RWPE2 (cell line): ENCODE measurements at places on chromosomes 7 and 10.
A peak's percentile ranks its signal among the peaks of the same experiment; 100 is the strongest.

DNA sequence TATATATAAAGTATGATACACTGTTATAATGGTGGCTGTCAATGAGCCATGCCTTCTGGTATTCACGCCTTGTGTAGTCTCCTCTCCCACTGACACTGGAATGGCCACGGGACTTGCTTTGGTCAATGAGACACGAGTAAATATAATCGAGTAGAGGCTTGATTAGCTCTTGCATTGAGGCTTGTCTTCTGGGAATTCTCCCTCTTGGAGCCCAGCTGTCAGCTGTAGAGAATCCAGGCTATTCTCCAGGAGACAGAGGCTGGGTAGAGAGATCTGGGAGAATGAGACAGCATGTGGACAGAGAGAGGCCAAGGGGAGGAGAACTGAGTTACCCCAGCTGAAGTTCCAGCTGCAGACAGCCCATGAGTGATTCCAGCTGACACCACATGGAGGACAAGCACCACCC, 25.2 kb upstream of the PLCE1 start:
- DNase-seq: no peak
- H3K36me3 ChIP-seq: no peaks in the 10 kb centered on the region
- no peaks in the 10 kb centered on the region for H3K4me1 ChIP-seq
- H3K27me3 ChIP-seq: no peaks in the 10 kb centered on the region
- H3K27ac ChIP-seq: no peak overlapping the region

DNA sequence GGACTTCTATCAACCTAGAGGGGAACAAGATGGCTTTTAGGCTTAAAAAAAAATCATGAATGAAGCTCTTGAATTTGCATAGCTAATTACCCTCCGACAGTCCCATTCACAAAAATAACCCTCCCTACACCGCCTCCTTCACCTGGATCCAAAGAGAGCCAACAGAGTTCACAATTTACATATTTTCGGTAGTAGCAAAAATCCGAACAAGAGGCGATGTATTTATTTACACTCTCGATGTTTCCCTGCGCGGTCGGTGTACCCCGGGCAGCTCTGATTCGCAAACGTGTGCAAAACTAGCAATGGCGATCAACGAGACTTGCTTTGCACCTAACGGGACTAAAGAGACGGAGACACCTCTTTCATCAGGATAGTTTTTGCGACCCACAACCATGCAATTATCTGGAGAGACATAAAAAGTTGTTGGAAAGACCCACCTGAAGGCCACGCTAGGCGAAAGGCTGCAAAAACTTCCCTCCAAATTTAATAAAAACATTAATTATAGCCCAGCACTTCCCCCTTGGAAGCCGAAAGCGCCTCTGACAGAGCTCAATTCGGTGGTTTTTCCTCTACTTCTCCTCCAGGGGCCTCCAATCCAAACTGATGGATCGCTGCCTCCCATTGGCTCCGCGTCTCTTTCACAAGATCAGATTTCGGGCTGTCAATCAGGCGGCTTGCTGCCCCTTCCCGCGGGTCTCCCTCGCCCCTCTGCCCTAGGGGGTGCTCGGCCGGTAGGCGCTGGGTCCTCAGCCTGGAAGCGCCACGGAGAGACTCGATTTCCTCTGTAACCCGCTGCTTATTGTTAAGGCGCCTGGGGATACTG, at the start of gene ETV1:
ETV1 (minus strand) TSS at position 541 of the 823 bp plus-strand sequence. CDS start 614 bp downstream, outside the sequence.
- peak within 1 kb of the TSS; percentile 74 for H3K4me3 ChIP-seq
- H3K4me1 ChIP-seq: peaks cover 15% of the 10 kb centered on the region
- no peaks in the 10 kb centered on the region for H3K27me3 ChIP-seq
- H3K27ac ChIP-seq: peak within 1 kb of the TSS; percentile 83
- no peaks in the 10 kb centered on the region for H3K36me3 ChIP-seq

GRCh38 chr10:75427951-75428350, 3.5 kb upstream of the LRMDA start:
- no peaks in the 10 kb centered on the region for H3K36me3 ChIP-seq
- H3K27ac ChIP-seq: peak overlapping the region; percentile 56
- no peaks in the 10 kb centered on the region for H3K27me3 ChIP-seq
- DNase-seq: no peak

GRCh38 chr10:1229574-1229973, 173.4 kb downstream of the WDR37 start:
- no peaks in the 10 kb centered on the region for H3K4me1 ChIP-seq
- no peak overlapping the region for H3K4me3 ChIP-seq
- no peak for DNase-seq
- no peak overlapping the region for H3K27ac ChIP-seq
- H3K36me3 ChIP-seq: no peaks in the 10 kb centered on the region

GRCh38 chr10:14648946-14649345, 125.8 kb downstream of the FAM107B start:
- no peaks in the 10 kb centered on the region for H3K27me3 ChIP-seq
- DNase-seq: no peak
- no peaks in the 10 kb centered on the region for H3K36me3 ChIP-seq
- no peak overlapping the region for H3K4me3 ChIP-seq
- peaks cover 15% of the 10 kb centered on the region for H3K4me1 ChIP-seq

GRCh38 chr10:81182296-81182695, 644.6 kb downstream of the SH2D4B start:
- no peaks in the 10 kb centered on the region for H3K36me3 ChIP-seq
- no peak overlapping the region for H3K27ac ChIP-seq
- H3K4me3 ChIP-seq: no peak overlapping the region

DNA sequence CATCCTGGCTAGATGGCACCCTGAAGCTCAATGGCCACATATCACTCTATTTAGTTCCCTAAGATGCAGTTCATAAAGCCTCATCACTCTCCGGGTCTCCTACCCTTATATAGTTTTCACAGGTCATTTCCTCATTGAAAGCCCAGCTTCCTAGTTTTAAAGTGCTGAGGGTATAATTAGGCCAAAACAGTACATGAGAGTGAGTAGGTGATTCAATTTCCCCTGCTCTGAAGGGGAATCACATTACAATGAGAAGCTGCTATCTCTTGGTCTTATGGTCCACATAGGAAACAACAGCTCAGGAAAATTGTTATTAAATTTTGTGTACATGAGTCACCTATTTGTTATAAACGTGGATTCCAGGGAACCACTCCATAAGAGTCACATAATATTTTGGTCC, 162.0 kb downstream of the SEMA3E start:
- no peaks in the 10 kb centered on the region for H3K27me3 ChIP-seq
- H3K27ac ChIP-seq: peak overlapping the region; percentile 77
- H3K4me1 ChIP-seq: peaks cover 32% of the 10 kb centered on the region
- no peaks in the 10 kb centered on the region for H3K36me3 ChIP-seq

GRCh38 chr7:51647931-51648351, 331.3 kb upstream of the COBL start:
- peaks cover 13% of the 10 kb centered on the region for H3K4me1 ChIP-seq
- no peak overlapping the region for H3K4me3 ChIP-seq
- H3K27me3 ChIP-seq: no peaks in the 10 kb centered on the region

DNA sequence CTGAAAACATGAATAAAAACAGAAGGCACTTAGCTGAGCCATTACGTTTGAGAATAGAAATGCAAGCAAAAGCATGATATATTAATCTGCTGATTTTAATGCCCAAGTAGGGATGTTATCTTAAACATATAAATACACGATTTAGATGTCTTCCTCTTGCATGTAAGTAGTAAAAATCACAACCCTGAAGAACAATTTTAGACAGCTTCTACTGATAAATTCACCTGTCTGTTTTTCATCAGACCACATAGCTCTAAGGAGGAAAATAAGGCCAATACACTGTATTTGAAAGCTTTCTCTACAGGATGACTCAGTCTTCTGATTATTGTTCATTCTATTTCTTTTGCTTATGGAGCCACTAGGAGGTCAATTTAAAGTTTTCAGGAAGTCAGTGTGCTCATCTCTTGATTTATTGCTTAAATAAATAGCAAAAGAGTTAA, 210.9 kb upstream of the CHRM2 start:
- no peaks in the 10 kb centered on the region for H3K4me1 ChIP-seq
- H3K27me3 ChIP-seq: peaks cover 5% of the 10 kb centered on the region
- H3K27ac ChIP-seq: no peak overlapping the region
- no peaks in the 10 kb centered on the region for H3K36me3 ChIP-seq

DNA sequence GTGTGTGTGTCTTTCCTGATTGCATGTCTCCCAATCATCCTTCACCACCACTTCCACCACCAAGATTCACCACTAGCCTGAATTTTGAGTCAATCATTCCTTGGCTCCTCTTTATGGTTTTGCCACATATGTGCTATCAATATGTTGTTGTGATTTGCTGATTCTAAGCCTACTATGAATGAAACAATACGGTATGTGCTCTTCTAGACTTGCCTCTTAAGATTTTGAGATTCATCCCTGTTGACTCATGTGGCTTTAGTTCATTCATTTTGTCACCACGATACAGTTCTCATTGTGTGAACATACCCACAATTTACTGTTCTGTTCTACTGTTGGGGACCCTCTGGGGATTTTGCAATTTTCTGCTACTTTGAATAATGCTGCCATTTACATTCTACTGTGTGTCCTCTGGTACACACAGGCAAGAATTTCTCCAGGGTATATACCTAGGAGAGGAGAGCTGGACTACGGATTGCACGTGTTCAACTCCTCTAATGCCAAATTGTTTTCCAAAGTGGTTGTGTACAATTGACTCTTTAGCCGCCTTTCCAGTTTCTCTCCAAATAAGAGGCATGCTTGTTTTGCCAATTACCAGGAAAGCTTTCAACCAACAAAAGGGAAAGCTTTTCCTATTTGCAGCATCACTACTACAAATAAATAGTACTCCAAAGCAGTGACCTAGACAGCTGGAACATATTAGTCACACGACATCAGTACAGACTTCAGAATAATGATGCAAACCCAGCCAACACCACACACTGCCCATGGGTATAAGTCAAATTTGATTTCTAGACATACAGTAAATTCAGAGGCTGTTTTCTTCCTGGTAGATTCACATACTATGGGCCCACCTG, 30.0 kb downstream of the SGMS1 start:
- DNase-seq: no peak
- no peak overlapping the region for H3K4me3 ChIP-seq
- H3K4me1 ChIP-seq: no peaks in the 10 kb centered on the region

DNA sequence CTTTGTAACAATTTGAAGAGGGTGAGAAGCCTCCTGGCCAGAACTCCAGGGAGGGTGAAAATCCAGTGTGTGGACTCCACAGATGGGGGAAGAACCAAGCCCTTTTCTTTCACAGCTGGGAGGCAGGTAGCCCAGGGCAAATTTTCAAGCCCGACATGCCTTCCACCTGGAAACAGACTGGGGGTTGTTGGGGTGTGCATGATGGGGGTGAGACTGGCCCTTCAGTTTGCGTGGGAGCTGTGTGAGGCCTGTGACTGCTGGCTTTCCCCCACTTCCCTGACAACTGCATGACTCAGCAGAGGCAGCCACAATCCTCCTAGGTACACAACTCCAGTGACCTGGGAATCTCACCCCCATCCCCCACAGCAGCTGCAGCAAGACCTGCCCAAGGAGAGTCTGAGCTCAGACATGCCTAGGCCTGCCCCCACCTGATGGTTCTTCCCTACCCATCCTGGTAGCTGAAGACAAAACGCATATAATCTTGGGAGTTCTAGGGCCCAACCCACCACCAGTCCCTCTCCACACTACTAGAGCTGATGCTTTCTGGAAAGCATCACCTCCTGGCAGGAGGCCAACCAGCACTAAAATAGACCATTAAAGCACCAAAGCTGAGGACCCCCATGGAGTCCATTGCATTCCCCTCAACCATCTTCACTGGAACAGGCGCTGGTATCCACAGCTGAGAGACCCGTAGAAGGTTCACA, 445.4 kb downstream of the TFEC start:
- peaks cover 12% of the 10 kb centered on the region for H3K4me1 ChIP-seq
- peak overlapping the region; percentile 26 for H3K27ac ChIP-seq
- no peaks in the 10 kb centered on the region for H3K27me3 ChIP-seq
- peak; percentile 73 for DNase-seq
- no peaks in the 10 kb centered on the region for H3K36me3 ChIP-seq

GRCh38 chr10:2097937-2098336, 360.6 kb upstream of the ADARB2 start:
- no peaks in the 10 kb centered on the region for H3K4me1 ChIP-seq
- H3K4me3 ChIP-seq: no peak overlapping the region
- no peaks in the 10 kb centered on the region for H3K36me3 ChIP-seq
- H3K27me3 ChIP-seq: no peaks in the 10 kb centered on the region
- no peak overlapping the region for H3K27ac ChIP-seq

GRCh38 chr10:33680036-33680435, 345.6 kb upstream of the NRP1 start:
- H3K27me3 ChIP-seq: no peaks in the 10 kb centered on the region
- H3K4me3 ChIP-seq: no peak overlapping the region
- H3K36me3 ChIP-seq: no peaks in the 10 kb centered on the region
- DNase-seq: no peak
- H3K27ac ChIP-seq: no peak overlapping the region

DNA sequence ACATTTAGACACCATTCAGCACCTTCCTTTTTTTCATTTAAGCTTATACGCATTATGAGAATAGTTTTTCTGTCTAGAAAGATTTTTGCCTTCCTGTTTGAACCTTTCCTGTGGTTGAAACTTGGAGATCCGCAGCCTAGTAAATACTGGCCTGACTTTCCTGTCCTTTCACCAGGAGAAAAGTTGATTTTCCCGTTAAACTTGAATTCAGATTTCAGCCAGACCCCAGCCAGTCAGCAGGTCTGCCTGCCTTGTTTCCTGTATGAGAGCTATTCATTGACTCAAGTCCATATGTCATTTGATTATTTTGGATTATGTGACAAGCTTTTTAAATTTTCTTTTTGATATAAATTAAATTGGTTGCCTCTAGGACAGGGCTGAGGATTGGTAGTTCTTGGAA, 71.5 kb downstream of the EVX1 start:
- H3K4me3 ChIP-seq: no peak overlapping the region
- H3K36me3 ChIP-seq: no peaks in the 10 kb centered on the region
- H3K27ac ChIP-seq: no peak overlapping the region
- no peaks in the 10 kb centered on the region for H3K4me1 ChIP-seq
- DNase-seq: no peak

- DNase-seq: no peak
- H3K36me3 ChIP-seq: peaks cover 8% of the 10 kb centered on the region
- H3K4me1 ChIP-seq: peaks cover 8% of the 10 kb centered on the region
- H3K27me3 ChIP-seq: no peaks in the 10 kb centered on the region
Measured at GRCh38 chr7:45026984-45027773, 27.2 kb downstream of the CCM2 start.

DNA sequence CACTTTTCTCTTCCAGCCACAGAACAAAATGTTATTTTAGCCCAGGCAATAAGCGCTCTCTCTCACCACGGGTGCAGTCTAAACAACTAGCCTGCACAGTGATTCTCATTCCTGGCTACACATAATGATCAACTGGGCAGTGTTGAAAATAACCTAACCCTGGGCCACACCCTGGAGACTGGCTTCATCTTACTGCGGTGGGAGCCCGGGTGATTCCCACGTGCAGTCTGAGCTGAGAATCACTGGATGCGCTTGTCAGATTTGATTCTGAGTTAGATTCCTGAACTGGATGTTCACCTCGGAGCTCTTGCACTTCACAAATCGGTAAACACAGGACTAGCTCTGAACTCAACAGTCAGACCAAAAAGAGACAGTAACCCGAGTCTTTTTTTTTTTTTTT, 14.9 kb downstream of the ZC3HAV1 start:
- DNase-seq: no peak
- H3K27ac ChIP-seq: no peak overlapping the region
- no peaks in the 10 kb centered on the region for H3K27me3 ChIP-seq
- H3K4me1 ChIP-seq: no peaks in the 10 kb centered on the region
- H3K4me3 ChIP-seq: no peak overlapping the region
- peaks cover 55% of the 10 kb centered on the region for H3K36me3 ChIP-seq
